Vagina (tissue), 2 donors: ENCODE measurements at places on chromosomes 16 and 17.

- peak; percentile 62 for DNase-seq
These were observed 220.9 kb downstream of the ZNF423 start for GRCh38 chr16:49635009-49635350.

GRCh38 chr17:609232-609810, 105.3 kb downstream of the VPS53 start:
- DNase-seq, result no peak

DNA sequence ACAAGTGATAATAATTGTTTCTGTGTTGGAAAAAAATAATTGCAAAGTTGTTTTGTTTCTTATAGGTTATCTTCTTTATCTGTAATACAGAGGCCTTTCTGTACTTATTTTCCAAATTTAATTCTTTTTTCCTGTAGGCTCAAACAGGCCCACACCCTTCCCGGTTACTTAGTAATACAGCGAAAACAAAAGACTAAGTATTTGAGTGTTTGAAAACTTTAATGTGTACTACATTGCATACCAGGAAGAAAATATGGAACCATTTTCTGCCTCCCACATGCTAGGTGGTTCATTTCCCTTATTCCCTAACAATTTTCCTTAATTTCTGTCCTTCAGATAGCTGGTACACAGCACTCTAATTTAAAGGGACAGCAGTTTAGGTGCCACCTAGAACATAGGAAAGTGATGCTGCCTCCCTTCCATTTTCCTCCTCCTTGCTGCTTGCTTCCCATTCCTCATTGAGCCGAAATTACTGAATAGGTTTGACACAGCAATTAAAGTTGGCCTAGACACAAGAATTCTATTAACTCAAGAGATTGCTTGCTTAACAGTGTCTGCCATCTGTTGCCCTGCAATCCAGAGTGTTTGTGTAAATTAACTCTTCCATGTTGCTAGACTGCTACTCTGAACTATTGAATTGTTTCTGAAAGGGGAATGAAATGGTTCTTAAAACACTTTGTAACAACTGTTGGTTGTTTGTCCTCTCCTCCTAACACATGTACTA, 24.2 kb downstream of the CYB5B start:
- no peak for DNase-seq

DNA sequence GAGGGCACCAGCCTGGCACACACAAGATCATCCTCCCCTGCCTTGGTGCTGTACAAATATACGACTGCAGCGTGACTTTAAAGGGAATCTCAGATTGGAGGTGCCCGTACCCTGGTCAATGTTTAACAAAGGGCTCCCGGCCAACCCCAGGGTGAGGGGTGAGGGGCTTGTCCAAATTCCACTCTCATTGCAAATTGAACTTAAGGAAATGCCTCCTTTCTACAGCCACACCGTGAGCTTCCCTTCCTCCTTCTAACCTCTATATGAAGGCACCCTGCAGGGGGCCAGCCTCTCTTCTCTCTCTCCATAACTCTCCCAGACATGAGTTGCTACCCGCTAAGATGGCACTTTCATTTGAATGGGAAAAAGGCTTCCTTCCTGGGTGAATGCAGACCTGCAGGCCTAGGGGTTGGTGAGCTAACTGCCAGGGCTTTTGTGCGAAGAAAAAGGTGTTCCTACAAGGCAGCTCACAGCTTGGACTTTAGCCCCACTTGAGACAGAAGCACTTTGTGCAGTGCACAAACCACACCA, 76.6 kb downstream of the IRF8 start:
- DNase-seq, result no peak

GRCh38 chr16:69921127-69921526, 30.0 kb upstream of the CLEC18A start:
- DNase-seq, result no peak

DNA sequence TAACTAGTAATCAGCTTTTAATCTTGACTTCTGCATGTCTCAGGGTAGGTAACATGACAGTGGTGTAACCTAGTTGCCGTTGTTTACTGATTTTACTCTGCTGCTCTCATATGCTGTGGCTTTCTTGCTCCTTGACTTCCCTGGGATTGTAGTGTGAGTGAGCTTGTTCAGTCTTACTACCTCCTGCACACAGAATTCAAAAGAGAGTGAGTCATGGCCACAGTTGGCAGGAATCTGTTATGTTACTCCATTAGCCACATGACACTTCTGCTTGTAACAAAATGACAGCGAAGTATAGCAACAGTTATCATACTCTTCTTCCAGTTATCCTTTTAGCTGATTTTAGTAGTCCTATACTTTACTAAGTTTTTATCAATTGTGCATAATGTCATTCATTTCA, 18.8 kb downstream of the TNRC6A start:
- no peak for DNase-seq

GRCh38 chr16:23435500-23435899, 17.5 kb downstream of the COG7 start:
- no peak for DNase-seq

GRCh38 chr16:83137326-83137781, 510.6 kb downstream of the CDH13 start:
- no peak for DNase-seq

GRCh38 chr16:73092236-73092781, 44.4 kb upstream of the ZFHX3 start:
- DNase-seq, result no peak

DNA sequence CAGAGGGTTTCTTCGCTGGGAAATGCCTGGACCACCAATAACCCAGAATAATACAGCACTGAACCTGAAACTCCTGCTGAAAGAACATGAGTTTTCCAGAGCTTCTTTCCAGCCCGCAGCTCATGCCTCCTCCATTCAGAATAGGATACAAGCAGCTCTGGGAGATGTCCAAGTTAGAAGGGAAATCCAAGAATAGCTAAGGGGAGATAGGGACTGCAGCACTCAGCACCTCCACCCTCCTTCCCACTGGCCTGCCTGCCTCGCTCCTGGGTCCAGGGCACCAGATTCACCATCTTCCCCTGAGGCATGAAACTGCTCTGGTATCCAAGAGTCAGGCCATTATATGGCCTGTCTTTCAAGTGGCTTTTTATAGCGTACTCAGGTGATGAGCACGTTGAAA, 4.1 kb downstream of the KRT31 start:
- no peak for DNase-seq

- no peak for DNase-seq
These were observed 38.3 kb downstream of the ABCC12 start for GRCh38 chr16:48117217-48118105.

- no peak for DNase-seq
These were observed 20.5 kb downstream of the SLC7A6 start for GRCh38 chr16:68284847-68285246.

DNA sequence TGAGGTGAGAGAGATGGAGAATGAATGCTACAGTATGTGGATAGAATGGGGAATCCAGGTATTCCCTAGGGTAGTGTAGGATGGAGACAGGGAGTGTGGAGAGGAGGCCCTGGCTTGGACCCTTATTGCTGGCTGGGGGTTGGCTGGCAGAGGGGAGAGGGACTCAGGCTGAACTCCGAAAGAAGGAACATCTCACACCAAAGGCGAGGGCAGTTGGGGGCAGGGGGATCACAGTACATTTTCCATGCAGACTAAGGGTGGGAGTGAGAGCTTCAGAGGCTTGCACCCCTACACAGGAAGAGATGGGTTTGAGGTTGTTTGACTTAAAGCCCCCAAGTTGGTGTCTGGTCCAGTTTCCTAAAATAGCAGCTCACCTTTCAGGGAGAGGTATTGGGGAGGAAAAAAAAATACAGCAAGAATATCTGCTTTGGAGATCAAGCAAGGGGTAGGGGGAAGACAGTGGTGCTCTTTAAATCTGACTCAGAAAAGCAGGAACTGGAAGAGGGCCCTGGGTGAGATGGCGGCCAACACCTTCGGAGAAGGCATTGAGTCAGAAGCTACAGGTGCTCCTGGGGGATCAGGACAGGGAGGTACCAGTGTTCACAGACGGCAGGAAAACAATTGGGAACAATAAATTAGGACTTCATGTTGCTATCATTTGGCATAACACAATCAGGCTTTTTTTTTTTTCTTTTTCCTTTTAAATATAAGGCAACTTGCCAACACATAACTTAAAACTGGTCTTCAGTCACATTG, 12.4 kb downstream of the TRAF4 start:
- DNase-seq, result no peak

- no peak for DNase-seq
These were observed 6.8 kb downstream of the PIEZO1 start for GRCh38 chr16:88778271-88778525.
